Bone marrow (tissue), 2 donors: ENCODE measurements at places on chromosomes 16 and 17.

DNA sequence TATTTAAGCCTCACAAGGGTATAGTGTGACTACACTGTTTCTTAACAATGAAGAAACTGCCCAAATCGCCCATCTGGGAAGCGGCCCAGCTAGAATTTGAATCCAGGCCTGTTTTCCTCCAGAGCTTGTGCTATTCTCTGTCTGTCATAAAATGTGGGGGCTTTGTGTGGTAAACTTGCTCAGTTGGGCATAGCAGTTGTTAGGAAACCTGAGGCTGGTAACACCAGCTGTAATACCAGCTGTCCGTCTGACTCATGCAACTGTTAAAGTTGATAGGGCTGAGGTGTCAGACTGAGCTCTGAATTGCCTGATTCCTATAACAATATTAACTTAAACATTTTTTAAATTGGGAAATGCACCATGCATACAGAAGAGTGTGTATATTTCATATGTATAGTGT is 9.3 kb downstream of the NOD2 start:
- DNase-seq: peak; percentile 88

GRCh38 chr16:84144209-84144858 is 643 bp downstream of the HSDL1 start:
- DNase-seq: no peak

DNA sequence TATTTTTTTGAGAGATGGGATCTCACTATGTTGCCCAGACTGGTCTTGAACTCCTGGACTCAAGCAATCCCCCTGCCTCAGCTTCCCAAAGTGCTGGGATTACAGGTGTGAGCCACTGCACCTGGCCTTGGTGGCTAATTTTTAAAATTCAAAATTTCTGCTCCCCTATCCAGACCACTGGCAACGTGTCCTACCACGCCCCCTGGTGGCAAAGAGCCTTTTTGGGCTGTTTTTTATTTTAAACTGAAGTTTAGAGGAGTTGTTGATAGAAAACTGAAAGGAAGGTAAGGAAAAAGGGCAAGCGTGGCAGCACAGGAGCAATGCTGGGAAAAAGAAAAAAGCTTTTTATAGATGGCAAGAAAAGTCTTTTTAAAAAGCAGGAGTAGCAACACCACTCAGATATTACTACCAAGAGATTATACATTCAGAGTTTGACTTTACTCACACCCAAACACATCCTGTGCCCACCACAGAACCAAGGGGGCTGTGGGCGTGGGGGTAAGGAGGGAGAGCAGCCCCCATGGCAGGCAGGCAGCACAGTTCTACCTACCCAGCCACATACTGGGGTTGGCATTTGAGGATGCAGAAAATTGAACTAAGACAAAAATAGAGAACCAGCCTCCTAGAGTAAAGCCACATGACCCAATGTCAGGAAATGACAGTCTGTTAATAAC is 4.2 kb upstream of the MXRA7 start:
- DNase-seq: peak; percentile 22

DNA sequence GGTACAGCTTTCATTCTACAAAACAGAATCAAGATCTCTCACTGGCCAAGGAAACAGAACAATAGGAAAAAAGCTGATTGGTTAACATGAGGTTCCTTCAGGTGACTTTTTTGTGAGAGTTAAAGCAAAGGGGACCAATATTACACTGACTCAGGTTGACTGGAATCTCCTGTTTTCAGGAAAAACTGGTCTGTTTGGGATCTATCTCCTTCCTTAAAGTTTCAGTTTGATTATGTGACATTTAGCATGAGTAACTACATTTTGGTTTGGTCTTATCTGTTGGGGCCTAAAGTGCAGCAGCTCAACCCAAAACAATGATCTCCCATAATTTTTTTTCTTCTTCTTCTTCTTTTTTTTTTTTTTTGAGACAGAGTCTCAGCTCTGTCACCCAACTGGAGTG is 9.7 kb downstream of the NUPR1 start:
- DNase-seq: no peak

DNA sequence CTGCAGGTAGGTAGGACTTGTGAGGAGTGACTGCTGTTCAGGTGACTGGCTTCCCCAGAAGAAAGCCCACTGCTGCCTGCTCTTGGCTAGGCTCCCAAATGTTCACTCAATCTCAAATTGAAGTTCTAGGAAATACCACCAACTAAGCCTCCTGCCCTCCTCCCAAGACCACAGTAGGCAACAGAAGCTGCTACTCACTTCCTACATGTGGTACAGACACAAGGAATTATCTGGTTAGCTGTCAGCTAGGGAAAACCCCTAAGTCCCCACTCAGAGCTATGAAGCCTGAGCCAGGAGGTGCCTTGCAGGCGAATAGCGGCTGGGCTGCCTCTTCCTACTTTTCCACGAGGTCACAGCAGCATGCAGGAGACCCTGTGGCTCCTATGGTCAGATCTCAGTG is 4.9 kb downstream of the FBXO39 start:
- no peak for DNase-seq

- DNase-seq: peak; percentile 55
These were observed 419 bp downstream of the RAB37 start for GRCh38 chr17:74737299-74738050.

GRCh38 chr17:888998-889441 is 90.6 kb downstream of the NXN start:
- DNase-seq: no peak

DNA sequence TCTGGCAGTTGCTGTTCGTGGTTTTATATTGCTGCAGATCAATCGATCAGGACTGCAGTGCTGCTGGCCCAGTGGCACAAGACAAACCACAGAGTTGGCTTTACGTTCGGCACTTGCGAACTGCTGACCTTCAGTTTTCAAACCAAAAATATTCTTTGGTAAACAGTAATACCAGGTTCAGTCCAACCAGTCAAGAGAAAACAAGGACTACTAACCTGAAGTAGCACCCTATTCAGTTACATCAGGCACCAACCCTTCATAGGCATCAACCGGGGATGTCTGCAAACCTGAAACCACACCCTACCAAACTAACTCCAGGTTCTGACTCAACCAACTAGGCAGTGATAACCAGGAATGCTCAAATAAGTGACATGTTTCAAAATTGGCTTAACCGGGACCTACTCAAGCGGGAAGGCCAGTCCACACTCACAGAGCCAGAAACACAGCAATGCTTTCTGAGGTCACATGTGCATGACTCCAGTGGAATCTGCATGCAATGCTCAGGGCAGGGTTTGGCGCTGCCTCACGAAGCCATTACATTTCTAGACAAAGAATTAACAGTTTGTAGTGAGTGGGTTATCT is 91.1 kb downstream of the SMG6 start:
- DNase-seq: no peak

- DNase-seq: no peak
These were observed 573 bp downstream of the CHST6 start for GRCh38 chr16:75494661-75495075.

DNA sequence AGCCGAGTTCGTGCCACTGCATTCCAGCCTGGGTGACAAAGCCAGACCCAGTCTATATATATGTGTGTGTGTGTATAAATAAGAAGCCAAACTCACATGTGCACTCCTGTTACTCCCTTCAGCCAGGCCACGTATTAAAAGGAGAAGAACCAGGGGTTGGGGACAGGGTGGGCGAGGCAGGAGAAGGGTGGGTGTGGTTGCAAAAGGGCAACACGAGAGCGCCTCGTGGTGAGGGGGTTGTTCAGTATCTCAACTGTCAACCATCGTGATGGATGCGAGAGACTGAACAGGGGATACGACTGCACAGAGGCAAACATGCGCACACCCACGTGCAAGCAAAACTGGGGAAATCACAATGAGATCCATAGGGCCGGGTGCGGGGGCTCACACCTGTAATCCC is 54.9 kb downstream of the ABCC6 start:
- DNase-seq: no peak

DNA sequence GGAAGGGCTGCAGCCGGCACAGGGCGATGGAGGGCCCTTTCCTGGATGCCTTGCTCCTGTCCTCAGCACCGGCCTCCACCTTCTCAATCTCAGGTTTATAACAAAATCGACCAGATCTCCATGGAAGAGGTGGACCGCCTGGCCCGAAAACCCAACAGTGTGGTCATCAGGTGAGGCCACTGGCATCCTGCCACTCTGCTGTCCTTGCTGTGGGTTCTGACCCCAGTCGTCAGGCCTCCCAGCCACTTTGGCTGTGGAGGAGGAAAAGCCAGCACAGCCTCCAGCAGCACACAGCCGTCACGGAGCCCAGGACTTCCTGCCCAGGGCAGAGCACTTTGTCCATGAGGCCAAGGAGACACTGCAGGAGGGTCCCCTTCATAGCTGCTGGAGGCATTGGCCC is 6.7 kb upstream of the MYO15A start:
- DNase-seq: no peak

GRCh38 chr16:15482068-15482747 is 47.8 kb downstream of the BMERB1 start:
- DNase-seq: no peak

DNA sequence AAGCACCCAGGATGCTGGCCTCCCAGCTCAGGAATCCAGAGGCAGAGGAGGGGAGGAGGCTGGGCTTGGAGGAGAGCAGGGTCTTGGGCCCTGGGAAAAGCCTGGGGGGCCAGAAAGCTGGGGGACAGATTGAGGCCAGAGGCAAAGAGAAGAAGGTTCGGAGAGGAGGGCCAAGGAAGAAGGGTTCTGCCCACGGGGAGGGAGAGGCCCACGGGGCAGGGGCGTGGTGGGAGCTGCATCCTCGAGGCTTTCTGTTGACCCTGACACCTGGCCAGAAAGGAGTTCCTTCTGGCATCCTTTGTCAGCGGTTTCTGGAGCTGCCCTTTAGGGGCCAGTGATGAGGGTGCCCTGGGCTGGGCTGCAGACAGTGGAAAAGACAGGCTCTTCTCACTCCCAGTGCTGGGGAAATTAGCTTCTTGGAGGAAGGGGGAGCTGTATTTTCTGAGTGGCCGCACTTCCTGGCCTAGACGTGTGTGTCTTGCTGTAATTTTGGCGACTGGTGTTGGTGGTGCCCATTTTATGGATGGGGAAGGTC is 308.7 kb downstream of the SEC14L1 start:
- no peak for DNase-seq

DNA sequence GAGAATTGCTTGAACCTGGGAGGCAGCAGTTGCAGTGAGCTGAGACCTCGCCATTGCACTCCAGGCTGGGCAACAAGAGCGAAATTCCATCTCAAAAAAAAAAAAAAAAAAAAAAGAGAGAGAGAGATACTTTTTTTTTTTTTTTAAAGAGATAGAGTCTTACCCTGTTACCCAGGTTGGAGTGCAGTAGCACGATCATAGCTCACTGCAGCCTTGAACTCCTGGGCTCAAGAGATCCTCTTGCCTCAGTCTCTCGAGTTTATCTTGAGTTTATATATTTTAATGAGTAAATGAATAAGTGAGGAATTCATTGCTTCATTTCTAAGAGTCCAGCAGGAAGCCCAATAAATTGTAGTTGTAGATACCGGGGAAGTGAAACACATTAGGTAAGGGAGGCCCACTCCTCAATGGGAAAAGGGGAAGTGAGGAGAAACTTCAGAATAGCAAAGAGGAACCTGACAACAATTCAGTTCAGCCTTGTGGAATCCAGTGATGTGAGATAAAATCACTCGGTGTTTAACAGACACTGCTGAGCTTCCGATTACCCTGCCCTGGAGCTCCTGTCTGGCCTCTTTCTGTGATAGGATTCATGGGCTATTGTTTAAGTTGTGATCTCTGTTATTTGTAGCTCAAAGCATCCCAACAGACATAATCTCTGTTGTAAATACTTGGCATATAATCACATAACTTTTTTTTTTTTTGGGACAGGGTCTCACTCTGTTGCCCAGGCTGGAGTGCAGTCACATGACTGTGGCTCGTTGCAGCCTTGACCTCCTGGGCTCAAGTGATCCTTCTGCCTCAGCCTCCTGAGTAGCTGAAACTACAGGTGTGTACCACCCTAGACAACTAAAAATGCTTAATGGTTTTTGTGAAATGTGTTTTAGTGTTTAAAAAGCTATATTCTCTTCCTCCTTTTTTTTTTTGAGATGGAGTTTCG is 15.8 kb upstream of the ITGAM start:
- DNase-seq: no peak

DNA sequence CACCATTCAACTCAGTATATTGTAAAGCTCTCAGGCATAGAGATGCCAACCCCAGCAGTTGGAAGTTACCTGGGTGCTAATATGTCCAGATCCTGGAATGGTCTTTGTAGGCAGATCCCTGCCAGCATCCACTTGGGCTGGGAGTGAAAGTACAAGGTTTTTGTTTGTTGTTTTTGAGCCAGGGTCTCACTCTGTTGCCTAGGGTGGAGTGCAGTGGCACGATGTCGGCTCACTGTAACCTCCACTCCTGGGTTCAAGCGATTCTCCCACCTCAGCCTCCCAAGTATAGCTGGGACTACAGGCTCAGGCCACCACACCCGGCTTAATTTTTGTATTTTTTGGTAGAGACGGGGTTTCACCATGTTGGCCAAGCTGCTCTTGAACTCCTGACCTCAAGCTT is 177.6 kb downstream of the IRF8 start:
- no peak for DNase-seq

DNA sequence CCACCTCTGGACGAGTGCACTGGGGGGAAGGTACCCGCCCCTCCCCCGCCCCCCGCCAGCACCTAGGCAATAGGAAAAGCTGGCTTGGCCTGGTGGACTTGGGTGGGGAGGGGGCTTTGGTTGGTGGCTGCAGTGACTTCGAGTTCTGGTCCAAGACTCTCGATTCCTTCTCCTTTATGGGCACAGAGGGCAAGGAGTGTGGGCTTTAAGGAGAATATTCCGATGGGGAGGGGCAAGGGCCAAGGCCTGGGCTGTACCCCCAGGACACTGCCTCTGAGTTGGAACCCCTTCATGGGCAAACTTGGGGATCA is 409 bp downstream of the ACSF2 start:
- DNase-seq: no peak

DNA sequence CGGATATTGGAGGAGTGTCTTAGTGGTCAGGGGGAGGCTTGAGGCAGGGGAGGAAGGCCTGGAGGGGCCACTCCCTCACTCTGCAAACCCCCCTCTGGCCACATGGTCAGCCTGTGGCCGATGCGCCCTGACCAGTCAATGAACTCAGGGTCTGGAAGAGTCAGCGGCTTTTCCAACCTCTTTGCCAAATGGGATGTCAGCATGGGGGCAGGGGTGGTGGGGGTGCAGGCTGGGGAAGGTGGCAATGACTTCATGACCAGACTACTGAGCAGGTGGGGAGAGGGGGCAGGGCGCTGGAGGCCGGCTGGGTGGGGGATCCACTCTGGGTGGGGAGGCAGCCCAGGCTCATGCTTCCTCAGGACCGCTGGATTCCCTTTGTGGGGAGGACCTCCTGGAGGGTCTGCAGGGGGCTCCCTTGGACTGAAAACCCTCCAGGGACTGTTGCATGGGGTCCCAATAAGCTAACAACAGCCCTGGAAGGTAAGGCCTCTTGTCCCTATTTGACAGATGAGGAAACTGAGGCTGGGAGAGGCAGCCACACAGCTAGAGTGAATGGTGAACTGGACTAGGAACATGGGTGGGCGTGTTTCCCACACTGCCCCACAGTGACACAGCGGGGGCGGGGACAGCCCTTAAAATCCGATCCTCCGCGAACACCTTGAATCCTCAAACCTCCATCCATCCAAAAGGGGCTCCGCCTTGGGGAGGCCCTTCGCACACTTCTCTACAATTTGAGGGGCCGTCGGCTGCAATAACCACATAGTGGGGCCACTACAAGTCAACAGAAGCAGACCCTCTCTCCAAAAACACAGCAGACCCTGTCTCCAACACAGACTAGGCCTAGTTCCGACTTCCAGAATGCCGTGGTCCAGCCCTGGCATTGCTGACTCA is 81.0 kb upstream of the TOB1 start:
- DNase-seq: no peak
